ENCODE measurements at places on chromosomes 5 and 9.

- no peak for DNase-seq
Observed at GRCh38 chr9:122346478-122347347, 24.1 kb upstream of the PTGS1 start.

- DNase-seq, result peak; percentile 53
Observed at GRCh38 chr5:35202319-35203111, 27.8 kb downstream of the PRLR start.

DNA sequence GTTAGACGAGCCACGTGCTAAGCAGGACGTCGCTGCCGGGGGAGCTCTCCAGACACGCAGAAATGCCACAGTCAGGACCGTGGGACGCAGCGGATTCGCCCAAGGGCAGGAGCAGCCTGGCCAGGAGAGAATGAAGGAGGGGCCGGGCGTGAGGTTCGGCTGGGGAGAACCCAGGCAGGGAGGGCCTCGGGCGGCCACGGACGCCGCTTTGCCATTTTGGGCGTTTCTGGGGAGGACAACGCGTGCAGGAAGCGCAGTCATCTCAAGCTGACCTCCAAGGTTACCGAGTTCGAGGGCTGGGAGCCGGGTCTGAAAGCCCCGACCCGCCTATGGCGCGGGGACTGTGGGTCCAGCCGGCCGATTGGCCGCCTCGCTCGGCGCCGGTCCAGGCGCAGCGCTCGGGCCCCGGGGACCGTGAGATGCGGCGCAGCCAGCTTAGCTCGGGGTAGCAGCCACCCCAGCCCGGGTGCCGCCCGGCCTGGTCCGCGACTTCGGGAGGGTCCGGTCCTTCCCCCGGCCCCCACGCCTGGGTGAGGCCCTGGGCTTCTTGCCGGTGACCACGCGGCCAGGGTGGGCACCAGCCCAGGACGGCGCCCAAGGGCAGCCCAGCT, 760 bp upstream of the MAN1B1 start:
- DNase-seq, result no peak

- no peak for DNase-seq
Observed at GRCh38 chr5:11497651-11498050, 406.6 kb downstream of the CTNND2 start.

- DNase-seq, result no peak
Observed at GRCh38 chr9:70600506-70600905, 186.0 kb upstream of the KLF9 start.

DNA sequence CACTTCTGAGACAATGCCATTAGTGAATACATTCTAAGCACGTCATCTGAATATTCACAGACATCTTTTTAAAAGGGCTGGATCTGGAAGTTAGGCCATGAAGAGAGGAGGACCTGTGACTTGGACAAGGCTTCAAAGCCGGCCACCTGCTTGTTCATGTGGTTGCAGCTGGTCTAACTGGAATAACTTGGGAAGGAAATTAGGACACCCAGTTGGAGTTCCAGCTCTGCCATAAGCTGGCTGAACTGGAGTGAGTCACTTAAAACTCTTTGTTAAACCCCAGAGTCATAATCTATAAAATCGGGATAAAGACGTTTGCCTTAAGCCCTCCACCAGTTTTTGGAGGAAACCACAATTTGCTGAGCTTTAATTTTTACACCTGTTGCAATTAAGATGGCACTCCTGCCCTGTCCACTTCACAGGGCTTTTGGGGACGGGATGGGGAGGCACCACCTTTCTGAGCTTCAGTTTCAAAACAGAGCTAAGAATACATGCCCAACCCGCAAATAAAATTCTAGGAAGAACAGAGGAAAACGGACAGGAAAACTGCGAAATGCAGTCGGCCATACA, 536 bp upstream of the STX17 start:
- DNase-seq, result no peak

DNA sequence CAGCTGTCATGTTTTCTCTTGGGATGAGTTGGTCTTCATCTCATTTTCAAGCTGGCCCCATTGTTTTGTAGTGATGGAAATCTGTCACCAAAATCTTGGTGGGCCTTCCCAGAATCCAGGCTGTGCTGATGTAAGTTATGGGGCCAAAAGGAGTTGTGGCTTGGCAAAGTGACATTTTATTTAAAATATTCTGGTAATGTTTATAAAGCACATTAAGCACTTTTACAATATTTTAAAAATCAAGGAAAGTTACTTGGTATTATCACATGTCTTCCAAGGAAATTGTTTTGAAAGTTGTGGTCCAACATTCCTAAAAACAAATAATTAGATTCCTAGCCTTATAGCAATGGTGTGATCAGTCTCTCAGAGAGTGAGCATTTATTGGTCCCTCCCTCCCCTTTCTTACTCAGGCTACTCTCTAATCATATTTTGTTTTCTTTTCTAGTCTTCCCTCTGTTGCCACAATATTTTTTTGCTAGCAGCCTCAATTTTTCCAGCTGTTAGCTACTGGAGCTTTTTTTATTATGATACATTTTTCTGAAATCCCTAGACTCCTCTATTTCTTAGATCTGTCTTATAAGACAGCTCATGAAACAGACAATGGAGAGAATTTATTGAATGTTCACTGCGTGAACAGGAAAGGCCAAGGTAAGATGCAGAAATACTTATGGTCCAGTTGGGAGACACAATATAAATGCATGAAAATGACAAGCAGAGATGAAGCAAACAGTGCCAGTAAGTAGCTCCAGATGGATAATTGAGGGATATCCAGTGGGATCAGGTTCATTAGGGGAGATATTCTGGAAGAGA, 408.1 kb upstream of the ZNF608 start:
- DNase-seq, result no peak

GRCh38 chr9:15642369-15642962, 89.6 kb downstream of the CCDC171 start:
- DNase-seq, result no peak

GRCh38 chr5:132134384-132134783, 60.8 kb downstream of the CSF2 start:
- DNase-seq, result no peak

DNA sequence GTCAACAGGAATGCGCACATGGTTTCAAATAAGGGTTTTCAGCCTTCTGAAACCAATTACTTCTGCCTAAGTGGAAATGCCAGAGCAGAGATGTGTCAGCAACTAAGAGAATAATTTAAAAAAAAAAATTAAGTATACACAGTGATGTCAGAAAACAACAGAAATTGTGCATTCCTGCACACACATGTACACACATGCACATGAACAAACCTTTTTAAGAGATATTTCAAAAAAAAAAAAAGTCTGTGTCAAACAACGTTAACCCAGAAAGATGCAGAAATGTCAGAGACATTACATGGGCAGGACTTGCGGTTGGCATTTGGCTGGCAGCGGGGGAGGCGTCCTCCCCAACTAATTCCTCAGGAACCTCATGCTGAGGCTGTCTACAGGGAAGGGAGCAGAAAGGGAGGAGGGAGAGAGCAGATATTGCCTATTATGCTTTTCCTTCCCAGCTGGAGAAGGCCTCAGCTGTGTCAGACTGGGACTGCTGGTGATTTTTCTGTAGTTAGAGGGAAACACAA, 536.9 kb upstream of the WWC1 start:
- no peak for DNase-seq

DNA sequence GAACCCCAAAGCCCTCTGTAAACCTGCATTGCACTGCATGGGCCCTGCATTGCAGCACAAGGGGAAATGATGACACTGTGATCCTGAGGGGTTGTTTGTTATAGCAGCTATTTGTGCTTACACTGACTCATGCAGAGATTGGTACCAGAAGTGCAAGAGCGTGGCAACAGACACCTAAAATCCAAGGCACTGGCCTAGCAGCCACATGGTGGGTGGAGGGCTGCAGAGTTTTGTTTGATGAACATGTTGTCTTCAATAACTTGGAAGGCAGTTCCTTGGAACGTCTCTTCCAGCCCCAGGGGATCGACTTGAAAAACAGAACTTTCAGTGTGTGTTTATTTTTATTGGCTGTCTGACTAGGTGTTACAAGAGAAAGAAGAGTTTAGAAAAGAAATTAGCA, 14.5 kb downstream of the FCN2 start:
- DNase-seq, result no peak

GRCh38 chr9:107260437-107261081, 22.5 kb upstream of the RAD23B start:
- DNase-seq, result no peak

DNA sequence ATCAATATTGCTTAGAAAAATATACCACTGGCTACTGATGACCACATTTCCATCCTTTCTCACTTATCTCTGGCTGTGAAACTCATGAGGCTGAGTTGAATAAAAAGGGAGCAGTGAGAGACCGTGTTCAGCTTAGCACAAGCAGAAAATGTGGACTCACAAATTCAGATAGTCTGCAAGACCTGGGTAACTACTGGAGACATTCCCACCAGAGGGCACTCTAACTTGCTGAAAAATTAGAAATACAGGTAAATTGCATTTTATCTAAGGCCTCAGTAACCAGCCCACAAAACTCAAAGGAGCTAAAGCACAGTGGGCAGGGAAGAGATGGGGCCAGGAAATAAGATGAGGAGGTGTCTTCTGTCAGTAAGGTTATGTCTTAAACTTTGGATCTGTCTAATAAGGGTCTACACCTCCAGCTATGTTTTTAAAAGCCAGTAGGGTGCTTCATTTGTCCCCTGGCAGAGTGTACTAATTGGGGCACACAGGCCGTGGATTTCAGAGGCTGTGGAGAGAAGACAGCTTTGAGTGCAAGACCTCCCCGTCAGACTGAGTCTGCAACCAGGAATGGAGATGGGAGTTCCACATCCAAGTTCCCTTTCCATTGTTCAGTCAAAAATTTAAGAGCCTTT, 8.7 kb upstream of the NDUFB6 start:
- DNase-seq, result no peak

DNA sequence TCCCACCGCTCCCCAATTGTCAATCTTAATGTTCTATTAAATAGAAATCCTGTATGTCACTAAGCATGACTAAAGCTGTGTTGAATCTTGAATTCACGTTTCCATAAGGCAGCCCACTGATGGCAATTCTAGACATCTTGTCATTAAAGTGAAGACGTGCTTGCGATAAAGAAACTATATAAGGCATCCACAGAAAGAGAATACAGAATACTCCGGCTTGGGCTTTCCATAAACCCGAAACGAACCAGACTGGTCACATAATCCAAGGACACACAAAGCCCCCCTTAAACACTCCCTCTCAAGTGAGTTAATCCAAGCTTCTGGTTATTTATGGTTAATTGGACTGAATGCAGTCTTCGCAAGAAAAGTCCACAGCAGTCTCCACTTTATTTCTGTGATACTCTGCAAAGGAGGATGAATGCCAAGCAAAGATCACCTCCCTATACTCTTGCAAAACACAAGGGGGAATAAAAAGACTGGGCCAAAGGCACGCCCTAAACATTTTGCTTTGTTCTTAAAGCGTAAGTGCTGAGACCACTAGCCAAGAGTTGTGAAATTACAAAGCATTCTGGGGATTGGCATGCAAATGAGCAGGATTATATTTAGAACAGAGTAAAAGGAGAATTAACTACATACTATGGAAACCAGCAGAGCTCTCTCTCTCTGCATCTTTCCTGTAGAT, 54.7 kb downstream of the DPYSL3 start:
- no peak for DNase-seq

DNA sequence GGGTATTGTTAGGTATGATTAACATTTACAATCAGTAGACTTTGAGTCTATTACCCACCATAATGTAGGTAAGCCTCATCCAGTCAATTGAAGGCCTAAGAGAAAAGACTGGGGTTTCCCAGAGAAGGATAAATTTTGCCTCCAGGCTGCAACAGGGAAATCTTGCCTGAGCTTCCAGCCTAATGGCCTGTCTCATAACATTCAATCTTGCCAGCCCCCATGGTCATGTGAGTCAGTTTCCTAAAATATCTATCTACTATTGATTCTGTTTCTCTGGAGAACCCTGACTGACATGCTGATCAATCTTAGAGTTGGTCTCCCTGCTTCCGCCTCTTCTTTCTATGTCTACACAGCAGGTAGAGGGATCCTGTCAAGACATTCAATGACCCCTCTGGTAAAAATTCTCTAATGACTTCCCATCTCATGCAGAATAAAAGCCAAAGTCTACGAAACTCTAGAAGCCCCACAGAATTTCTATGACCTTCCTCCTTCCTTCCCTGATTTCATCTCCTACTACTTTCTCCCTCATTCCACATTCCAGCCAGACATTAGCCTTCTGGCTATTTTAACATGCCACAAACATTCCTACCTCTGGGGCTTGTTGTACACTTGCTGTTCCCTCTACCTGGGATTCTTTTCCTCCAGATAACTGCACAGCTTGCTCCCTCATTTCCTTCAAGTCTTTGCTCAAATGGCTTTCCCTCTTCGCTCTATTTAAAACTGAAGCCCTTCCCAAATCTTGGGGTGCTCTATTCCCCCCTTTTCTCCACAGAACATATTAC, 60.2 kb downstream of the FBXW11 start:
- no peak for DNase-seq

- no peak for DNase-seq
Observed at GRCh38 chr5:133727636-133728035, 115.3 kb upstream of the FSTL4 start.

GRCh38 chr5:143593723-143594122, 190.2 kb upstream of the NR3C1 start:
- no peak for DNase-seq

DNA sequence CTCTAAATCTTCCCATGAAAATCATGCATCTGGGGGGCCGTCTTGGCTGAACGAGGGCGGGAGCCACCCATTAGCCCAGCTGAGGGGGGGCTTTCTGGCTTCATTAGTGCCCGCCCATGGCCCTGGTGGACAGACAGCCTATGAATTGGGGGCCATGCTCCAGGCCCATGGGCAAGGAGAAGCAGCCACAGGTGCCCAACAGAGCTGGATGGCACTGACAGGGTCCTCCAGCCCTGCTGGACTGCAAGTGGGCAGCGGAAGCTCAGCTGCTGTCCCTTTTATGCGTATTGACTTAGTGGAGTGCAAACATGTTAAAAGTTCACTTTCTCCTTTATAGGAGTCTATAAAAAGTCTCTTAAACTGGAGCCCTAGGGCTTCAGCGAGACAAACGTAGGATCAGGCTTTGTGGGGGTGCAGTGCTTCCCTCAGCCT, 75.3 kb downstream of the MACROH2A1 start:
- no peak for DNase-seq

DNA sequence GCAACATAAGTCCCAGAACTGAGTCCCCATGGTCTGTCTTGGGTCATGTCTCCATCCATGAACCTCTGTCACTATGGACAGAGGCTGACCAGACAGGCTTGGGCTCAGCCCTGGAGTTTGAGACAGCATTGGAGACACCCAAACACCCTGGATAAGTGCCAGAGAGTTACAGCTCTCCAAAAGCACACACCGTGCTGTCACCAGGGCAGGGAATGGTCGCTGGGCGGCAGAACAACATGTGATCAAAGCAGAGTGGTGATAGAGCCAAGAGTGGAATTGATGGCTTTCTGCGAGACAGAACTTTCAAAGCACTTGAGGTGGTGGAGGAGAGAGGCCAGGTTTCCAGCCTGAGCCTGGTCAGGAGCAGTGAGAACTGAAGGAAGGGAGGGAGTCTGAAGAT, 50.1 kb downstream of the DRD1 start:
- no peak for DNase-seq

All from HL-60 (cell line).